ENCODE measurements at places on chromosomes 4 and X. TPM values are rescaled to one million over a fixed set of nuclear protein-coding genes. Genes with fewer than 3 reads are reported as not detected.

WDR44 gene
- 10.6 TPM for total RNA-seq

GRCh38 chrX:13376857-13377549, 57.1 kb upstream of the ATXN3L start:
- DNase-seq = peak; percentile 88

- no peak for DNase-seq
Measured at GRCh38 chr4:5186271-5187064, 135.2 kb downstream of the STK32B start.

DNA sequence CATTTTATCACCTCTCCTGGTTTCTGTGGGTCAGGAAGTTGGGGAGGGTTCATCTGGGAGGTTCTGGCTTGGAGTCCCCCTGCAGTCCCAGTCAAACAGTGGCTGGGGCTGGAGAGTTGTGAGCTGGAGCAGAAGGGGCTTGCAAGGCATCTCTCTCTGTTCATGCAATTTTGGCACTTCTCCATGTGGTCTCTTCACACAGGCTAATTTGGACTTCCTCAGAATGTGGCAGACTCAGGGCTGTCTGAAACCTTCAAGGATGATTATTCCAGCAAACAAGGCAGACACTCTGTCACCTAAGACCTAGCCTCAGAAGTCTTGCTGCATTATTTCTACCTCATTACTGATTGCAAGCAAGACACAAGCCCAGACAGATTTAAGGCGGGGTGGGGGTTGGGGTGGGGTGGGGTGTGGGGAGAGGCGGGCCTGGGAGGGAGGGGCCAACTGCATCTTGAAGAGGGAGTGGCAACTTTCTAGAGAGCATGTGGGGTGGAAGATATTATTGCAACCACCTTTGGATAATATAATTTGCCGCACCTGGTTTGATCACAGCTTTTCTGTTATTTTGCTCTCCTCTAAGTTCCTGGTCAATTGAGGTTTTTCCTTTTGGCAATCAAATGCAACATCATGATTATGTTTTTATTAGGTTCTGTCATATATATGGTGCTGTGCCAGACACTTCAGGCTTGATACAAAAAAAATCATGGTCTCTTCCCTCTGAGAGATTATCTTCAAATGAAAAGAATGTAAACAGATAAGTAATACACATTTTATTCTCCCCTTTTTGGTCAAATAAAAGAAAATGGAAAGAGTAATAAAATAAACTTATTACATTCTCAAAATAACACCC, 799.5 kb downstream of the RPA4 start:
- peak; percentile 9 for DNase-seq

- no peak for DNase-seq
Measured at GRCh38 chr4:152771741-152772533, 7.6 kb downstream of the TIGD4 start.

TCEAL2 gene
- total RNA-seq = 0.28 TPM

KLB gene
- not detected for total RNA-seq

DNA sequence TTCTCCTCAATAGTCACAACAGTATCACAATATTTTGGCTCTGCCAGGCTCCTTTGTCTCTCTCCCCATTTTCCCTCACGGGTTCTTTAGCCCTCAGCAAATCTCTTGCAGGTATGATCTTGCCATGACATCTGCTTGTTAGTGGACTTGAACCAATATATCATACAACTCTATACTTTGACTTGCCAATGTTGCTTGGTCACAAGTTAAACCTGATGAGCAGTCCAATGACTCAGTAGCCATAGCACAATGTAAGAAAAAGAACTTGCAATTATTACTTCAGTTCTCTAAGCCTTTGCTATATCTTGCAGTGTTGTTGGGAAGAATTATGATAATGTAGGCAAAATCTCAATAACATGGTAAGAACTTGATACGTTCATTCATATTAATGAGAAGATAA, 174.6 kb upstream of the NRK start:
- no peak for DNase-seq

OPRPN gene
- not detected for total RNA-seq

DNA sequence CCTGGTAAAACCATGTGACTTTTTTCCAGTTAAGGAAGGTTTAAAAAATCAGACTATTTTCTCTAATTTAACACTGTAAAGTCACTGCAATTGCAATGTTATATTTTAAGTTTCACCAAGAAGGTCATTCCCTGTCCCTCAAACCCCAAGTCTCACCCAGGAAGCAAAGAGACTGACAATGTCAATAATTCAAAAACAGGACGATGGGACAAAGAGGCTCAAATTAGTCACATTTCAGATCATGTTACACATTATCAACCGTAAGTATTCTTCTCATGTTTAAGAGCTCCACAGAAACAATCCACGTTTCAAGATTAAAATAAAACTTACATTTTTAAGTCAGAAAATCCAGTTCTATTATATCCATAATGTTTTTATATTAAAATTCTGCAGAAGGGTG, 13.2 kb downstream of the SHISA3 start:
- no peak for DNase-seq

DNA sequence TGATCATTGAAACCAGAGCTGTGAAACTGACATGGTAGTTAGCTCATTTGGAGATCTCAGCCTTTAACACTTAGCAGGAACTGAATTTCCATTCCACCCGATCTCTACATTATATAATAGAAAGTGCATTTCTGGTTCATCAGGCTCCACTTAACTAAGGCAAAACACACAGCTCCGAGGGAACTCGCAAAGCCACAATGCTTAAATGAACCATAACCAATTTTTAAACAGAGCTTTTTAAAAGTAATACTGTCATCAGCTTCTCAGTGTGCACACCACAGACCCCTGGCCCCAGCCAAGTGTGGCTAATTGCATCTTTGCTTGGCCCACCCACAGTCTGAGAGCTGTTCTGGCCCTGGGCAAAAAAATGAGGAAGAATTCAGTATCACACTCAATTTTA, 66.1 kb downstream of the DCHS2 start:
- DNase-seq = no peak

DNA sequence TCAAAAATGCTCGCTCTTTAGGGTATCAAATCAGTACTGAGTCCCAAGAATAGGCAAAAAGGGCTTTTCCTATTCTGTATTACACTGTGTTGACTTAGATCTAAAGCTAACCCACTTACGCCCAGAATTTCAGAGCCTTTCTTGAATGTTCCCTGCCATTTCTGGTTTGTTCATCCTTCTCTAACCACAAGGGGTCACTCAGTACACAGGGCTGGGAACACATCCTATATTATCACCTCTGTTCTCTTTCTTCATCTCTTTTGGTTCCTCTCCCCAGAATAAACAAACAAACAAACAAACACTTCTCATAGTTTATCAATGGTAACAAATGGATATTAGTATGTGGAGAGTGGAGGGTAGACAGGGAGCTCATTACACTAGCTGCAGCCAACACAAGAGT, 25.5 kb upstream of the MORC4 start:
- peak; percentile 31 for DNase-seq

DNA sequence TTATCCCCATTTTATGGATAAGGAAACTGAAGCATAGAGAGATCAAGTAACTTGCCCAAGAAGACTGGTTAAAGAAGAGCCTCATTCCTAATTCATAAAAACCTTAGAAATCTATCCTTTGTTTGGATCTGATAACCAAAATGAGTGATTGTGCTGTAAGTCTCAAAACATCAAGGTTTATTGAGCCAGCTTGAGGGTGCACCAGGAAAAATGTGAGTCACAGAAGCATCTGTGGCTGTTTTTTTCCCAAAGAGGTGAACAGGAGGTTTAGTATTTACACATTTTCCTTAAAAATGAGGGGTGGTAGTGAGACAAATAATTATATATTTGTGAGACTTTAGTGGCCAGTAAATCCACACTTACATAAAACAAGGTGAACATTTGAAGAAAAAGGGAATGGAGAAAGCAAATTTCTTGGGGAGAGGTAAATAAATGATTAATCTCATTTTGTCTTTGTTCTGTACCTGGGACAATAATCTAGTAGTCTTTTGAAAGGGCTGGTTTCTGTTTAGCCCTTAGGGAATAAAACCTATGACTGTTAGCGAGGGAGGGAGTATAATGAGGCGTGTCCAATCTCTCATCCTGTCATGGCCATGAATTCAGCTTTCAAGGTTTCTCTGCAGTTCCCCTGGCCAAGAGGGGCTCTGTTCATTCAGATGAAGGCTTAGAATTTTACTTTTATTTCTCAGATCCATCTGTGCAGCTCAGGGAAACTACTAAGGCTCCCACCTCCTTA, 12.2 kb upstream of the FMR1 start:
- peak; percentile 49 for DNase-seq

DNA sequence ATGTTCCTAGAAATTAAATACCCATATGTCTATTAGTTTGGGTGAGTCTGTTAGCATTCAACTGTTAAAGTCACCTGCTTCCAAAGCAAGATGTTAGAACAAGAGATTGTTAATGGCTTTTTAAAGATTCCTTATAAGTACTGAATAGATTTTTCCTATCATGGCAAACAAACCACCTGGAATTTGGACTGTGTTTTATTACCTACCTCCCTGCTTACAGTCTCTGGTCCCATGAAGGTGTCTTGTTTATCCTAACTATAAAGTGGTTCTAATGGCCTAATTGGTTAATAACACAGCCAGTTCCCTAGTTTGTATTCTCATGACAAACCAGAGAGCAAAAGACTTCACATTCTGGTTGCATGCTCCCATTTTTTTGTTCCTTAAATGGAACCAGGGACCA, 149.5 kb downstream of the PPP1R2C start:
- no peak for DNase-seq

DNA sequence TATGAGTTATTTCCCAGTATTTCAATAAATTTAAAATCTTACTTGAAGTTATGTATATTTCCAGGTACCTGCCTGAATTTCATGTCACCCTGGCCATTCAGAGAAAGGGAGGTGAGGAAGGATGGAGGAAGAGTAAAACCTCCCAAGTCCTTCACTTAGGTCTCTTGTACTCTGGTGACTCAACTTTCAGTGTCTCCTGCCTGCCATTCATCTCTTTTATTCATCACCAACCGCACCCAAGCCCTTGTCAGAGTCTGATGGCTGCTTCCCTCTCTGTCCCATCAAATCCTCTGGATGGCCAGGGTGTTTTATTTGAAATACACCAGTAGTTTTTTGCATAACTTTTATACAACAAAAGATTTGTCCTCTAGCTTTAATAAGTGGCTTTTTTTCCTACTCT, 17.8 kb downstream of the TMPRSS11E start:
- no peak for DNase-seq

- no peak for DNase-seq
Measured at GRCh38 chr4:113825272-113825671, 63.7 kb upstream of the CAMK2D start.

IL1RAPL1 gene
- total RNA-seq = not detected

CSAG2 gene
- not detected for total RNA-seq

GUCY1B1 gene
- not detected for total RNA-seq

DNA sequence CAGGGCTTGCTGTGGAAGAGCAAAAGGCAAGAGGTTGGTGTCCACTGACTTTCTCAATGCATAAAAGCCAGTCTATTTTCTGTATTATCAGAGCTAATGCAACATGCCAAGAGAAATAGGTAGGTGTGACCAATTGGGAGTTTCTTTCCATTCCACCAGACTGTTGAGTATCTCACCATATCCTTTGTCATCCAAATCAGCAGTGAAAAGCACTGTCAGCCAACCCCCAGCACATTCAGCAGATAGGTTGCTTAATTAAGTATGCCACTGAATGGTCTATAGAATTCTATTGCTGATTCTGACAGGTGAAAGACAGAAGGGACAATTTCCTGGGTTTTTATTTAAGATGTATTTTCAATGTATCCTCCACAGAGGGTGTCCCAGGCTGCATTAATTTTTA, 139.8 kb downstream of the HS6ST2 start:
- DNase-seq = no peak

HSFX2 gene
- not detected for total RNA-seq

GRCh38 chrX:578531-578930, 52.1 kb upstream of the SHOX start:
- no peak for DNase-seq
